Stimulated activated effector memory CD8-positive, alpha-beta T cell treated with anti-CD3 and anti-CD28 coated beads, Interleukin-12 subunit alpha, Interleukin-12 subunit beta, amount 100 ng/mL, for 72 hours (primary cell): ENCODE measurements at places on chromosomes 3 and 15.

DNA sequence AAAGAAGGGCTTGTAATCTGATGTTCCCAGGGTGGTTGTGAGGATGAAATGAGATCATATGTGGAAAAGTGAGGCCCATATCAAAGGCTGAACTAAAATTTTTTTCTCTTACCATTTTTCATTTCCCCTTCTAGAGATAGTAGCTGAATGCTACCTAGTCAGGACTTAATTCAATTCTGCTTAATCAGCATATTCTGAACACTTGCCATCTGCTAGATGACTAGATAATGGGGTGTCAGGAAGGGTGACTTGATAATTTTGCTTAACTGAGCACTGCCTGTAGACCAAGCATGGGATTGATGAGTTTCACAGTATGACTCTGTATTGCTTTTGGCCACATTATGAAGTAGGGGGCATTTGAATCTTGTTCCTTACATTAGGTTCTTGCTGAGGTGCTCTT, 136.2 kb downstream of the CHST2 start:
- DNase-seq = no peak

DNA sequence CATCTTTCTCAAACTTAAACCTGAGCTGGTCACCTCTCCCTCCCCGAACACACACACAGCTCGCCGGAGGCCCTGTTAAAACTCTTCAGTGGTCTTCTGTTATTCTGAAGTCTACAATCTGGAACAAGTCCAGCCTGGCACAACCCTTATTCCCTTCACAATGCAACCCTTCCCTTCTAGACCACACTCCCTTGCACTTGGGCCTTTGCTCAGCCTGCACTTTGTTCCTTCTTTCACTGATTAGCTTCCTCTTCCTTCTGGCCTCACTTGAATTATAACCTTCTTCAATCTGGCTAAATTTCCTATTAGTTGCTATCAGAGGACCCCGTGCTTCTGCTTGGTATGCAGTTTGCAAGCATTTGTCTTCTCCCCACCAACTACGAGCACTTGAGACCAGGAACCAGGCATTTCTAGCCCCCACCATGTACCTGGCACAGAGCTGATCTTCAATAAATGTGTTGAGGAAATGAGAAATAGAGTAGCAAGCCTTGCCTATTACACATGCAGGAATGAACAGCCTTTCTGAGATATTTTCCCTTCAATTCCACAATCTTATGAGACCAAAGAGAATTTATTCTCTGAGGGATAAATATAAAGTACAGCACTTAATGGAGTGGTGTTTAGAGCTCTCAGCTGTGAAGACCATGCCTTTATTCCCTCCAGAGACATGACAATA, 663.1 kb upstream of the ADAMTS9 start:
- DNase-seq = no peak

GRCh38 chr3:13790376-13791197, 89.3 kb downstream of the WNT7A start:
- DNase-seq = no peak

GRCh38 chr15:88331291-88331690, 74.8 kb upstream of the NTRK3 start:
- DNase-seq = peak; percentile 9

DNA sequence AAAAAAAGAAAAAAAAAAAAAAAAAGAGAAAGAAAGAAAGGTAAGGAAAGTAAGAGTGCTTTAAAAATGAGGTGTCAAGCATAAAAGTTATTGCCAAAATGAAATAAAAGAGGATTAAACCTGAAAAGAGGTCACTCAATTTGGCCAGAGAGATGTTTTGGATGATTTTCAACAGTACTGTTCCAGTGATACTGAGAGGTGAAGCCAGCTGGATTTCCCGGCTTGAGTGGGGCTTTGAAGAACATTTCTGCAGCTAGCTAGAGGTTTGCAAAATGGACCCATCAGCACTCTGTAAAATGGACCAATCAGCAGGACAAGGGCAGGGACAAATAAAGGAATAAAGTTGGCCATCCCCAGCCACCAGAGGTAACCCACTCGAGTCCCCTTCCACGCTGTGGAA, 128.5 kb downstream of the LSAMP start:
- DNase-seq = no peak

- no peak for DNase-seq
Observed at GRCh38 chr3:12286927-12287726, 1.7 kb upstream of the PPARG start.

- no peak for DNase-seq
Observed at GRCh38 chr15:95454403-95455262, 875.9 kb upstream of the NR2F2 start.
